ENCODE measurements at places on chromosomes 16 and 17. TPM values are rescaled to one million over a fixed set of nuclear protein-coding genes. Genes with fewer than 3 reads are reported as not detected.

Gene TMC8
- 57.9 TPM for total RNA-seq

Gene MEIOB
- not detected for total RNA-seq

Gene KRT25
- total RNA-seq = not detected

Gene ZNF785
- 14.9 TPM for total RNA-seq

Gene TBC1D3C
- total RNA-seq = not detected

Gene KRTAP4-4
- total RNA-seq = not detected

Gene GSG1L
- not detected for total RNA-seq

- no peak for DNase-seq
Observed at GRCh38 chr17:38510421-38511149, 82.3 kb downstream of the ARHGAP23 start.

- DNase-seq = no peak
Observed at GRCh38 chr16:88060524-88061219, 109.4 kb downstream of the BANP start.

DNA sequence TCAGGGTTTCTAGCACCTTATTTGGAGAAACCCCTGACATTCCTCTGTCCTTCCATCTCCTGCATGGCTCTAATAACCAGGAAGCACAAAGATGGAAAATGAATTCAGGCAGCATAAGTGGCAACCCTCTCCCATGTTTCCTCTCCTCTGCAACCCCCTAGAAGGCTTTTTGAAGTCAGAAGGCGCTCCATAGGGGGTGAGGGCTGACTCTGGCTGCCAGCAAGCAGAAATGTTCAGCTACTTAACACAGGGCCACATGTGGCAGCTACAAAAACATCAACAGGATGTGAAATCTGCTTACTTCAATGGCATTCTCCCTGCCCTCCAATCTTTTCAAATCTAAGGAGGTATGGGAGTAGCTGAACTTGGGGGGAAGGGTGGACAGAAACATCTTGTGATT, 55.2 kb upstream of the IRX5 start:
- DNase-seq = no peak

DNA sequence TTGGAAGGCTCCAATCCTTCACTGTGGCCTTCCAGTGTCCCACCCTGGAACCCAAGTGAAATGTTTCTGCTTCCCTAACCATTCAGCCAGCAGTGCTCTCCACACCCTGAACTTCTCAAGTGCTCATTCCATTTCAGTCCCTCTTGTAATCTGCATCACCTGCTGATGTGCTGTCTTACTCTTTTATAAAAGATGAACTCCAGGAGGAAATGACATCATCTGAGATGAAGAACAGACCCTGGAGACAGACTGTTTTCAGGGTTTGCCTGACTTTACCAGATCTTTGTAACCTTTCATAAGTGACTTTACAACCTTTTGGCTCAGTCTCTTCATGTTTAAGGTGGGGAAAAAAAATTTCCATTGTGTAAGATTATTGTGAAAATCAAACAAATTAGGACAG, 61.3 kb downstream of the CNTNAP4 start:
- DNase-seq = no peak

- no peak for DNase-seq
Observed at GRCh38 chr16:5166486-5166885, 68.9 kb upstream of the EEF2KMT start.

DNA sequence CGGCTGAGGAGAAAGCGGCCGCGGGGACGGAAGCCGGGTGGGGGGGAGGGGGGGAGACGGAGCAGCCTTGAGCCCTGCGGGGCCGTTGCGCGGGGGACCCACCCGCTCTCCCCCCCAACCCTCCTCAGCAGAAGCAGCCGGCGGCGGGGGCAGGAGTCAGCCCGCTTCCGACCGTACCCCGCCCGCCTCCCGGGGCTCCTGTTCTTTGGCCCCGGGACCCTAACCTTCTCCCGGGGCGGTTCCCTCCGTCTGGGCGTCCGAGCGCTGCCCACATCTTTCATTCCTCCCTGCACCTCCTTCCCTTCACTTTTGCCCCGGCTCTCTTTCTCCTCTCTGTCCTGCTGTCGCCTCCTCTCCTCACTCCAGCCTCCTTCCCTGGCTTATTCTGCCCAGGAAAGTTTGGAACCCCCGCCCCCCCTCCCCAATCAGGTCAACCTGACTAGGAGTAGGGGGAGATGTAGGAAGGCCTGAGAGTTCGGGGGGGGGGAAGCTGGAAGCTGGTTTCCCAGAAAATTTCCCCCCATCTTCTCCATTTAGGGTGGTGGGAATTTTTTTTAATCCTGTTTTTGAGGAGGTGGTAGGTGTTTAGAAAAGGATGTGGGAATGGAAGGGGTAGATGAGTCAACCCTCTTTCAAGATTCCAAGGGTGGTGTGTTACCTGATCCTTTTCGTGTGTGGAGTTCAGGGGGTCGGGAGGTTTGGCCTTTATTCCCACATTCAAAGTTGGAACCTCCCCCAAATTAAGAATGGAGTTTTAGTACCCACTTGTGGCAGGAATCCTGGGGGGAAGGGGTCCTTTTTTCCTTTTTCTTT, 427 bp upstream of the NLK start:
- DNase-seq = no peak

DNA sequence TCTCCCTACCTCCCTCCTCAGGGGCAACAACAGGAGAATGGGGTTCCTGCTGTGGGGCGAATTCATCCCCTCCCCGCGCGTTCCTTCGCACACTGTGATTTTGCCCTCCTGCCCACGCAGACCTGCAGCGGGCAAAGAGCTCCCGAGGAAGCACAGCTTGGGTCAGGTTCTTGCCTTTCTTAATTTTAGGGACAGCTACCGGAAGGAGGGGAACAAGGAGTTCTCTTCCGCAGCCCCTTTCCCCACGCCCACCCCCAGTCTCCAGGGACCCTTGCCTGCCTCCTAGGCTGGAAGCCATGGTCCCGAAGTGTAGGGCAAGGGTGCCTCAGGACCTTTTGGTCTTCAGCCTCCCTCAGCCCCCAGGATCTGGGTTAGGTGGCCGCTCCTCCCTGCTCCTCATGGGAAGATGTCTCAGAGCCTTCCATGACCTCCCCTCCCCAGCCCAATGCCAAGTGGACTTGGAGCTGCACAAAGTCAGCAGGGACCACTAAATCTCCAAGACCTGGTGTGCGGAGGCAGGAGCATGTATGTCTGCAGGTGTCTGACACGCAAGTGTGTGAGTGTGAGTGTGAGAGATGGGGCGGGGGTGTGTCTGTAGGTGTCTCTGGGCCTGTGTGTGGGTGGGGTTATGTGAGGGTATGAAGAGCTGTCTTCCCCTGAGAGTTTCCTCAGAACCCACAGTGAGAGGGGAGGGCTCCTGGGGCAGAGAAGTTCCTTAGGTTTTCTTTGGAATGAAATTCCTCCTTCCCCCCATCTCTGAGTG, 5.9 kb upstream of the LASP1NB start:
- no peak for DNase-seq

DNA sequence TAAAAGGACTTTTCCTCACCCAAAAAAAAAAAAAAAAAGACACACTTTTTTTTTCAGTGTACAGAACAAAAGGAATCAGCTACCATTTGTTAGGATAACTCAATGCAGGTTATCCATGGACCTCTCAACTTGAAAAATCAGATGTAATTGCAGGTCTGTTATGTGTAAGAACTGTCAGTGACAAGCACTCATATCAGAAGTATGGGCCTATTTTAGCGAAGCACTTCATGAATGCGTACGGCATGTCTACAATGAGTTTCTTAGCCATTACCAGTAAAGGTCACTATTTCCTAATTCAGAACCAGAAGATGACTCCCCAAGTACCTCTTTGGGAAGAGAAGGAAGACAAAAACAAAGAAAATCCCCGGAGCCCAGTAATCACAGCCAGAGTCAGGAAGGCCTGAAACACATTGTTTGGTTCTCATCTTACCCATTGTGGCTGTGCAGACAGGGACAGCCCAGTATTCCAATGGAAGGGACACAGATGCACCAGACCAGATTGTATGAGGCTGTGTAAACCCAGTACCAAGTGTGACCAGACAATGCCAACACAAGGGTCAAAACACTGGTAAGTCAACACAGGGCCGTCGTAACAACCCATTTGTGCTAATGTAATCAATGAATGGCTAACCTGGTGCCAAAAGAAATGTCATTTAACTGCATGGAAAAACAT, 188.0 kb downstream of the PMP22 start:
- no peak for DNase-seq

DNA sequence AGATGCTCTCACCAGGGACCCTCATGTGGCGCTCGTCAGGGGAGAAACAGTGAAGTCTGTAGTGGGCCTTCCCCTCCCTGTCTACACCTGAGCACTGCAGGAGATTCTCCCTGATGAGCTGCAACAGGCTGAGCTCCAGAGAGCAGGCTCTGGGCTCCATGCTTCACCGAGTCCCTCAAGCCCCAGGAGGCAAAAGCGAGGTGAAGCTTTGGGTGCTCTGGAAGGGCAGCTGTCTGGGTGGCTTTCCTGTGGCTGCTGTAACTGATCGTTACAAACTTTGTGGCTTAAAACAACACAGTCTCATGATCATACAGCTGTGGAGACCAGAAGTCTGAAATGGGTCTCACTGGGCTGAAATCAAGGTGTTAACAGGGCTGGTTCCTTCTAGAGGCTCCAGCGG, 12.1 kb upstream of the CD300LD start:
- peak; percentile 69 for DNase-seq

DNA sequence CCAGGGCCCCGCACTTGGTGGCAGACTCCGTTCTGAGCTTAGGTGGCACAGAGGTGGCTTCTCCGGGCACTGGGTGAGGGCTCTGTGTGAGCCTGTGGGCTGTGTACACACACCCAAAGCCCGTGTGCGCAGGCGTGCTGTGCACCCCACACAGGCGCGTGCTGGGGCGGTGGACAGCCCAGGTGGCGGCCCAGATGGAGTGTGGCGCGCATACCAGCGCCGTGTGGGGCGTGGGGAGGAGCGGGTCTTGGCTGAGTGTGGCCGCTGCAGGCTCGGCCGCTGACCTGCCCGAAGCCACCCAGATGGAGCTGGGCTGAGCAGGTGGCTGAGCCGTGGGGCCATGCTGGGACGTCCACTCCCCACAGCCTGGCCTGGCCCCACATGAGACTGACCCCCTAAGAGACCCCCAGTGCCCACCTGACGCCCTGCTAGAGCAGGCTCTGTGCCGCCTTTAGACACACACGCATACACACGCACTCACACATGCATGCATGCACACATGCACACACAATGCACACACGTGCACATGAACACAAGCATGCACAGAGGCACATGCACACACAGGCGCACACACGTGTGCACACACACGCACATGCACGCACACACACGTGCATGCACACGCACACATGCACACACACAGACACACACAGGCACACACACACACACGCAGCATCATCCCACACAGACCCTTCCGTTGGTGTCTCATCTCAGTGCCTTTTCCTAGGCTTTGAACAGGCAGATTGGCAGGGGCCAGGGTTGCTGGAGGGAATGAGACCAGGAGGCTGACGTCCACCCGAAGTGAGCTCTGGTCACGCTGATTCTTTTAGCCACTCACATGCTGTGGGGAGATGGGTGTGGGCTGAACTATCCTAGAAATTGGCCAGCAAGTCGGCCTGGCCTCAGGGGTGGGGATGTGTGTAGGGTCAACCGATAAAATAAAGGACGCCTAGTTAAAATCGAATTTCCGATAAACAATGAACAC, 2.1 kb downstream of the PRR35 start:
- DNase-seq = no peak

DNA sequence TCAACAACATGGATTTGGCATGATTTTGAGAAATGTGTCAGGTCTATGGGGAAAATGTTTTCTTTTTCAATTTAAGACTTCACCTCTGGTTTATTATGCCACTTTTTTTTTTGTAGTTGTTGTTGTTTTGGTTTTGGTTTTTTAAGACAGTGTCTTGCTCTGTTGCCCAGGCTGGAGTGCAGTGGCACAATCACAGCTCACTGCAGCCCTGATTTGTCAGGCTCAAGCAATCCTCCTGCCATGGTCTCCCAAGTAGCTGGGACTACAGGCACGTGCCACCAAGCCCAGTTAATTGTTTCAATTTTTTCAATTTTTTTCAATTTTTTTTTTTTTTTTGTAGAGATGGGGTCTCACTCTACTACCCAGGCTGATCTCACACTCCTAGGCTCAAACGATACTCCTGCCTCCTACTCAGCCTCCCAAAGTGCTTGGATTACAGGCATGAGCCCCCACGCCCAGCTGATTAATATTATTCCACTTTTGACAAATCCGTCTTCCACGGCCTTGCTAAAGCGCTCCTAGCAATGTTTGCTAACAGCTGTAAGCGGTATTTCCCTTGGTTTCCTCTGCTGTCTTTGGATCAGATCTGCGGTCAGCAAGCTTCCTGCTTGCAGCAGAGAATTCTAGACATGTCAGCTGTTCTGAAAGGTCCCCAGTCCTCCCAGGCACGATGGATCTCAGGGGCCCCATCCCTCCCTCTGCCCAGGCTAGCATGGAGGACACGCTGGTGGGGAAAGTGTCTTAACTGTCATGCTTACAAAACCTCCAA, 7.0 kb upstream of the MILR1 start:
- no peak for DNase-seq

- DNase-seq = no peak
Observed at GRCh38 chr16:81996664-81997509, 14.4 kb downstream of the SDR42E1 start.

DNA sequence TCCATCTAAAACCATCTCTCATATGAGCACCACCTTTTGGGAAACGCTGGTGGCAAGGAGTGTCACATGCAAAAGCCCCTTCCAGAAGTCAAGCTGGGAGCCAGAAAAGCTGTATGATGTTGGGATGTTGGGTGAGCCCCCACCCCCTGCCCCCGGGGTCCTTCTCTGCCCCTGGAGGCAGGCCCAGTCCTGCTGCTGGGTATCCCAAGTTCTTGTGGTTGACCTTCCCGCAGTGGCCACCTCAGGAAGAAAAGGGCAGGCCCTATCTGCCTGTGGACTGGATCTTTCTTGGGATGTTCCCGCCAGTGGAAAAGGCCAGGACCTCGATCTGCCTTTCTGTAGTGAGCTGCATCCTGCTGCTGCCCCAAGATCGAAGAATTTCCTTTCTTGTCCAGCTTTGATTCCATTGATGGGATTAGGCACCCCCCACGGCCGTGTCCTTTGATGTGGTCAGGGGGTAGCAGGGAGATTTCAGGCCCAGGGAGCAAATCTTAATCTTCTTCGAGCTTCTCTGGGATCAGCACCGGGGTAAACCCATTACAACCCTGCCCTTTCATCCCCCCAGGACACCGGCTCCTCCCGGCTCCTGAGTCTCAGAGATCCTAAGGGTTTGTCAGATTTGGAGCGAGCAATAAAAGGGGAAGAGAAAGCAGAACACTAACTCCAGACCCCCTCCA, 165.6 kb downstream of the RAB11FIP4 start:
- DNase-seq = no peak

- DNase-seq = no peak
Observed at GRCh38 chr17:77097631-77098180, 43.1 kb upstream of the SEC14L1 start.

GRCh38 chr17:76727745-76728456, 1.3 kb downstream of the METTL23 start:
- DNase-seq = peak; percentile 48

DNA sequence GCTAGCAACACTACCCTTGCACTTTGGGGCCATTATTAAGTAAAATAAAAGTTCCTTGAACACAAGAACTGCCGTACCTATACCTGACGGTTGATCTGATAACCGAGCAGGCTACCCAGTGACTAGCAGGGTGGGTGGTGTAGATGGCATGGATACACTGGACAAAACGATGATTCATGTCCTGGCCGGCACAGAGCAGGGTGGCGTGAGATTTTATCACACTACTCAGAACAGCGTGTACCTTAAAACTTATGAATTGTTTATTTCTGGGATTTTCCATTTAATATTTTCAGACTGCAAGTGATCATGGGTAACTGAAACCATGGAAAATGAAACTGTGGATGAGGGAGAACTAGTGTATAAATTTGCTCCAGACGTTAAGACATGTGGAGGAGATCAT, 41.0 kb upstream of the MSI2 start:
- DNase-seq = no peak

- DNase-seq = no peak
Observed at GRCh38 chr16:20928774-20929411, 28.3 kb downstream of the LYRM1 start.

All from Karpas-422 (cell line).